ENCODE measurements at places on chromosomes 3 and 15.

GRCh38 chr3:186298876-186299275 is 63.2 kb downstream of the DGKG start:
- DNase-seq = no peak

- DNase-seq = peak; percentile 6
Observed at GRCh38 chr3:55879901-55880331, 392.8 kb upstream of the WNT5A start.

DNA sequence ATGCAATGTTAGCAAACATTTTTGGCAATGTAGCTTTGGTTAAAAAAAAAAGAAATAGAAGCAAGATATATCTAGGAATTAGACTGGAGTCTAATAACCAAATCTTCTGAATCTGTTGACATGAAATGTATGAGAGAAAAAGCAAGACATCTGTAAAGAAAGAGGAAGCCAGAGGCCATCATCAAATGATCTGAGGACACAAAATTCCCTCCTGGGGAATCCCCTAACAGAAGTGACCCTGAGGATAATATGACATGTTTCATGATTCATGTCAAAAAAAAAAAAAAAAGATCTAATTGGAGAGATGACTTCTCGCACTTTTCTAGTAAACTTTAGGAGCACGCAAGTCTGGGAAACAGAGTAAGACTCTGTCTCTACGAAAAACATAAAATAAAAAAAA is 70.9 kb downstream of the IMPG2 start:
- no peak for DNase-seq

DNA sequence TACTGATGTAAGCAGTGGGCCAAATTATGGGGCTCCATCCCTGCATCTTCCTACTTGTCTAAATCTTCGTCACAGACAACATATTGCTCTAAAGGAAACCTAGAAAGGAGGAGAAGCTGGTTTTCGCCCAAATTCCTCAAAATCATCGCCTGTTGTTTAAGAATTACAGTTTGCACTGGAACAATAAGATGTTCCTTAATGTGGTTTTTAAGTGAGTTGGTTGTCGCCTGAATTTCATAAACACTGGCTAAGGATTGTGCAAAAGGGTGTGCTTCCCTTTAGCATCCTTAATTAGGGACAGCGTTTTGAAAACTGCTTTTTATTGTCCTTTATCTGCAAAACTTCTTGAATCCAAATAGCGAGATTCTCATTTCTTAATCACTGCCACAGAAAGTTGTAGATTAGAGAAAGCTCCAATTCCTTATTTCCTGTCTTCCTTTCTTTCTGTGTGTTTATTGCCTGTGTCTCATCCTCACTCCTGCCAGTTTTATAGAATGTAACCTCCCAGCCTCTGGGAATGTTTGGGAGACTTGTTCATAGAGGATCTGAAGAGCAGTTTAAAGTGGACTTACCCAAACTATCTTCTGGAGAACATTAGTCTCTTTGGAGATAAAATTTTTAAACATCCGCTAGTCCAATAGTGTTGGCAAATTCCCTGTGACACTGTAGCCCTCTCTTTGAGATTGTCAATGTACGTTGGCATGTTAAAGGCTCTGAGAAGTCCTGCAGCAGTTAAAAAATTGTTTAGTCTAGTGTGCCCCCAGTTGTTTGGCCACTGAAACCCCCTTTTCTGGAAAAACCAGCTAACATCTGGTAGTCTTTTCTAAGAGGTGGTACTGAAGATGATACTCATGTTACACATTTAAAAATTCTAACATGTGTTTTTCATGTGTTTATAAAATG is 50.4 kb downstream of the FLNB start:
- DNase-seq = peak; percentile 87

- DNase-seq = peak; percentile 52
Observed at GRCh38 chr15:78308422-78309032, 9.1 kb upstream of the SKIC8 start.

- no peak for DNase-seq
Observed at GRCh38 chr15:47822048-47822447, 104.7 kb downstream of the SEMA6D start.

DNA sequence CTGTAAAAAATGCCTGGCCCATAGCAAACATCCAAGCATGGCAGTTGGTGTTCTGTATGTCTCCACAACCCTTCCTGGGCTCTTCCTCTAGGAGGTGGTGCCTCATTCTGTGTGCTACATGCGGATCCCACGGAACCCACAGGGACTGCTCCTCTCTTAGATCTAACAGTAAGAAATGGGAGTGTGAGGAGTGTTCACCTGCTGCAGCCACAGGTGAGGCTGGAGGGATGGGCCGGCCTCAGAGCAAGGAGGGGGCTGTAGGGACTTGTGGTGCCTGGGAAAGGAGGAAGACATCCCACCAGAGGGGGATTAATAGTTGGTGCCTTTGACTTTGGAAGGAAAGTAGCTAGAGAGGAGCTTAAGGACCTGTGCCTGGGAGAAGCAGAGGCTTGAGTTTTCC is 22.2 kb downstream of the SEMA3G start:
- no peak for DNase-seq

- no peak for DNase-seq
Observed at GRCh38 chr3:175965036-175965435, 1105.9 kb downstream of the NAALADL2 start.

GRCh38 chr15:68599560-68600071 is 20.8 kb downstream of the CORO2B start:
- DNase-seq = peak; percentile 74

GRCh38 chr3:129435367-129435766 is 4.4 kb downstream of the MBD4 start:
- no peak for DNase-seq

- DNase-seq = peak; percentile 56
Observed at GRCh38 chr15:80436511-80437307, 32.5 kb downstream of the ARNT2 start.

- no peak for DNase-seq
Observed at GRCh38 chr3:133874344-133874743, 21.3 kb downstream of the RAB6B start.

GRCh38 chr3:185680231-185680630 is 94.1 kb downstream of the SENP2 start:
- DNase-seq = no peak

DNA sequence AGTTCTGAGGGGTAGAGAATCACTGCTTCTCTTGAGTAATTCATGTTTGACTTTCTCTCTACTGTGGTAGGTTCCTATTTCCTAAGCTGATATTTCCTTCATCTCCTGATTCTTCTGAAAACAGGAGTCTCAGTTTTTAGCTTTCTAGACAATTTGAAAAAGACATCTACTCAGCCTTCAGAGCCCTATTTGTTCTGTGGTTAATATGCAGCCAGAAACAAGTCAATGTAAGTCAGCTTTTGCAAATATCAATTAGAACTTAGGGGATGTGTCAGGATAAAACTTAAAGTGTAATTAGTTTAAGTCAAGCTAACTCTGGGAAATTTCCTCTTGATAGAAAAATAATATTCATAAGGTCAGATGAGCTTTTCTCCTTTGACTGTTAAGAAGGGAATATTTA is 21.7 kb upstream of the HACD2 start:
- no peak for DNase-seq

- no peak for DNase-seq
Observed at GRCh38 chr3:180278583-180279188, 241.9 kb upstream of the PEX5L start.

GRCh38 chr15:88954431-88955277 is 41.5 kb upstream of the MFGE8 start:
- no peak for DNase-seq

DNA sequence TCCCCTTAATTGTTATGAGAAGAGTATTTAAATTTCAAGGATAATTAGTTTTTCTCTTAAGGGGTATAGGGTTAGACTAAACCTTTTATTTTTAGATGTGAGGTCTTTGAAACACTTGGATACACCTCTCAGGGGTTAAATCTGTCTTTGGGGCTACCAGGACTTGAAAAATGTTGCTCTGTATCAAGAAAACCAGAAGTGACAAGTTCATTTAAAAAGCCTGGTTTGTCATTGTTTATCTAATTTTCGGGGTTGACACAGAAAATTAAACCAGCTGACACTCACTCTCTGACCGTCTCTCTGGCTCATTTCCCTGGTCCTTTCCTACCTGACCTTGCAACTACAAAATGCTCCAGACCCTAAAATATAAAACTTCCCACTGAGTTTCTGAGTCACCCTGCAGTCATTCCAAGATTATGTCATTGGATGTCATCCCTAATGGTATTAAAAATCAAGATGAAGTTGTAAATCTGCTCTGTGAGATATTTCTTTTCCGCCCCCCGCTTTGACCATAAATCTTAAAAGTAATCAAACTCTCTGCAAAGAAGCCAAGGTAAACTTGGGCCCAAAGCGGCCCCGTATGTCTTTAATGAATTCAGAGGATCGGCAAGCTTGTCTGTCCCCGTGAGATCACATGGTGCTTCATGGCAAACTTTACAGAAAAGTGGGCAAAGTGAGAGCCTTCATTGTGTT is 32.9 kb upstream of the SKOR1 start:
- no peak for DNase-seq

GRCh38 chr3:181210275-181210674 is 220.7 kb upstream of the DNAJC19 start:
- peak; percentile 6 for DNase-seq

DNA sequence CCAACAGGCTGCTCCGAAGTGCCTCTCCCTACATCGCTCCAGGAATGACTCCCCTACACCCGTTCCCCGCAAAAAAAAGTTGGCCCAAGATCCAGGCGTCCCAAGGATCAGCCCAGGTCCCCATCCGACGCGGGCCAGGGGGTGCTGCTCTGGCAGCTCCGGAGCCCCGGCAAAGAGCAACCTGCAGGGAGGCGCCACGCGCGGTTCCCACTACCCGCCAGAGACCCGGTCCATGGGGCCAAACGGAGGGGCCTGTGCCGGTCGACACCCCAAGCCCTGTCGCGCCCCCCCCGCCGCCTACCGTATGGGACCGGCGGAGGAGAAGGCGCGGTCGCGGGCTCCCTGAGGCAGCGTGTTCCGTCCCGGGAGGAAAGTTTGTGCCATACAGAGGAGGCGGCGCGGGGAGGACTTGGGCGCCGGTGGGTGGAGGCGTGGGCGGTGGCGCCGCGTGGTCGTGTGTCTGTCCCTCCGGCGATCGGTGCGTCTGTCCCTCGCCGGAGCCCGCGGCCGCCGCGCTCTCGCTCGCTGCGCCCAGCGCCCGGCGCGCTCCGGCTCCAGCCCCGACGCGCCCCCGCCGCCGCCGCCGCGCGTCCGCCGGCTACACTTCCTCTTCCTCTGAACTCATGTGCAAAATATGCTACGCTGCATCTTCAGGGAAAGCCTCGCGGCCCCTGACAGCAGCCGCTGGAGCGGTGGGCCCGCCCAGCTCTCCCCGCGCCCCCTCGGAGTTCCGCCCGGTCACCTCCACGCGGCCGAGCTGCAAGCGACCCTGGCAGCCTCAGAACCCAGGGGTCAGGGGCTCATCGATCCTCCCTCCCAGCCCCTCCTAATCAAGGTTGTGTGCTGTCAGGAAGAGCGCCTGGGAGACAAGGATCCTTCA is at the start of gene RFTN1:
Gene RFTN1, minus strand, starts transcription at position 559 of the 880 bp plus-strand sequence. CDS start 19,830 bp downstream, outside the sequence.
- peak; percentile 55 for DNase-seq

DNA sequence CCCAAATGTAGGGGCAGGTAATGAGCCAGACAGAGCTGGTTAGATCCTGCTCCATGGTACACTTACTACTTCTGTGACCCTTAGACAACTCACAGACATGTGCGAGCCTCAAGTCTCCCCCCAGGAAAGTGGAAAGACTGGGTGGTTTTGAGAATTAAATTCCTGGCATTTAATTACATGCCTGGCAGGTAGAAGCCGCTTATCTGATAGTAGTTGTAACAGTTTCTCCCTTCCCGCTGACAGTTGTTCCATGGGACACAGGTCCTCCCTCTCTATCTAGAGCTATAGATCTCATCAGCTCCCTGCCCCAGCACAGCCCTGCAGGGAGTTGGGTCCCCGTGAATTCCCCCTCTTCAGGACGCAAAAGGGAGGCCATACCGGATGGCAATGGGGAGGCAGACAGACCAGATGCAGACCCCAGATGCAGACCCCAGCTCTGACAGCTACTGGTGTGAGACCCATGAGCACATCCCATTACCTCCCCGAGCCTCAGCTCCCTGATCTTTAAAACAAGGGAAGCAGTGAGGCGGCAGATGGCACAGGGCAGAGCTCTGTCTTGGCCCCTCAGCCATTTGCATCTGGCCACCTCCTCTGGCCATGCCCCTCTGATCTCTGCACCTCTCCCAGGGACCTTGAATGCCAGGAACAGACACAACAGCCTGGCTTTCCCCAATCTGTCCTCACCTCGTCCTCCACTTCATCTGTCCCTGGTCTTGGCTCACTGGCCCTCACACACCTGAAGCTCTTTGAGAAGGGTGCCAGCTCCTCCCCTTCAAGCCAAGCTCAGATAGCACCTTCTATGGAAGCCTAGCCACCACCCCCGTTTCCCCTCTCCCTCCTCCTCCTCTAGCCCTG is 34.1 kb upstream of the NR2C2 start:
- no peak for DNase-seq

DNA sequence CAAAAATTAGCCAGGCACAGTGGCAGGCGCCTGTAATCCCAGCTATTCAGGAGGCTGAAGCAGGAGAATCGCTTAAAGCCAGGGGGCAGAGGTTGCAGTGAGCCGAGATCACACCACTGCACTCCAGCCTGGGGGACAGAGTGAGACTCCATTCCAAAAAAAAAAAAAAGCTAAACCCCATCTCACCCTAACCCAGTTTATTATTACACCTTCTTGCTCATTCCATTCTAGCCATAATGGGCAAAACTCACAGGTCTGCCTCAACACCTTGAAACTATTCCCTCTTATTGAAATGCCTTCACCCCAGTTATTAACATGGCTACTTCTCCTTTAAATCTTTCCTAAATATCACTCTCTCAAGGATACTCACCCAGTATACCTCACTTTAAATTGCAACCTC is 4.1 kb downstream of the SETD2 start:
- no peak for DNase-seq

- no peak for DNase-seq
Observed at GRCh38 chr15:72740219-72740618, 43.3 kb downstream of the ADPGK start.

GRCh38 chr15:60835974-60836373 is 357.0 kb upstream of the ICE2 start:
- DNase-seq = peak; percentile 50

- DNase-seq = no peak
Observed at GRCh38 chr3:52188556-52188955, 9.4 kb upstream of the ALAS1 start.

GRCh38 chr3:46135475-46135874 is 72.6 kb downstream of the CCR1 start:
- no peak for DNase-seq

DNA sequence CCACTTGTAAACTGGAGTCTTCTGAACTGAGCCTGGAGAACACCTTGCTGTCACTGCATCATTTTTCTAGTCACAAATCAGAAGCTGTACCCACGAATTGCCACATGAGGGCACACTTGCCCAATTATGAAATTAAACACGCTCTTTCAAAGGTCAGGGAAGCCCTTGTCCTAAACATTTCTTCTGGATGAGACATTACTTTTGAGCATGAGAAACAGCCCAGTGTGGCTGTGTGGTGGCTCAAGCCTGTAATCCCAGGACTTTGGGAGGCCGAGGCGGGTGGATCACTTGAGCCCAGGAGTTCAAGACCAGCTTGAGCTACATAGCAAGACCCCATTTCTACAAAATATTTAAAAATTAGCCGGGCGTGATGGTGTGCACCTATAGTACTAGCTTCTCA is 27.5 kb upstream of the CFAP161 start:
- peak; percentile 80 for DNase-seq
